ENCODE measurements at places on chromosomes 7 and 10.

- DNase-seq: no peak
Observed at GRCh38 chr7:41275255-41275654, 427.6 kb downstream of the INHBA start.

GRCh38 chr7:41731493-41732435 is 28.9 kb upstream of the INHBA start:
- DNase-seq: peak; percentile 57

GRCh38 chr10:133040198-133040597 is 47.5 kb upstream of the ADGRA1 start:
- DNase-seq: no peak

- no peak for DNase-seq
Observed at GRCh38 chr7:129671266-129671665, 59.7 kb downstream of the NRF1 start.

DNA sequence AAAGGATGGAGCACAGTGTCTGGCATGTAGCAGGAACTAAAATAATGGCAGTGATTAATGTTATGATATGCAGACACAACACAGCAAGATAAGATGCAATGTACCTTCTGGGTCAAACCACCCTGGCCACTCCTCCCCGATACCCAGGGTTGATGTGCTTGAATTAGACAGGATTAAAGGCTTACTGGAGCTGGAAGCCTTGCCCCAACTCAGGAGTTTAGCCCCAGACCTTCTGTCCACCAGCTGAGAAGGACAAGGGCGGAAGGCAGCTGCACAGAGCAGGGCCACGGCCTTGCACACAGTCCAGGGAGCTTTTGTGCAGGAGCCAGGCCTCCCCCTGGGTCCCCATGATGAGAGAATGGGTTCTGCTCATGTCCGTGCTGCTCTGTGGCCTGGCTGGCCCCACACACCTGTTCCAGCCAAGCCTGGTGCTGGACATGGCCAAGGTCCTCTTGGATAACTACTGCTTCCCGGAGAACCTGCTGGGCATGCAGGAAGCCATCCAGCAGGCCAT is at the start of gene RBP3:
Gene RBP3 (plus strand): TSS at position 226 of the 514 bp plus-strand sequence. CDS start 122 bp downstream, at position 348.
- DNase-seq: no peak

GRCh38 chr10:5746197-5746596 is 61.6 kb downstream of the TASOR2 start:
- no peak for DNase-seq

GRCh38 chr7:29341156-29341555 is 146.6 kb downstream of the CHN2 start:
- no peak for DNase-seq

- DNase-seq: no peak
Observed at GRCh38 chr10:127618797-127619196, 69.7 kb downstream of the NPS start.

- peak; percentile 72 for DNase-seq
Observed at GRCh38 chr7:18859318-18859717, 258.1 kb downstream of the TWIST1 start.

- no peak for DNase-seq
Observed at GRCh38 chr7:140494867-140495266, 15.6 kb upstream of the MKRN1 start.

- peak; percentile 26 for DNase-seq
Observed at GRCh38 chr7:7595451-7595850, 28.8 kb downstream of the MIOS start.

DNA sequence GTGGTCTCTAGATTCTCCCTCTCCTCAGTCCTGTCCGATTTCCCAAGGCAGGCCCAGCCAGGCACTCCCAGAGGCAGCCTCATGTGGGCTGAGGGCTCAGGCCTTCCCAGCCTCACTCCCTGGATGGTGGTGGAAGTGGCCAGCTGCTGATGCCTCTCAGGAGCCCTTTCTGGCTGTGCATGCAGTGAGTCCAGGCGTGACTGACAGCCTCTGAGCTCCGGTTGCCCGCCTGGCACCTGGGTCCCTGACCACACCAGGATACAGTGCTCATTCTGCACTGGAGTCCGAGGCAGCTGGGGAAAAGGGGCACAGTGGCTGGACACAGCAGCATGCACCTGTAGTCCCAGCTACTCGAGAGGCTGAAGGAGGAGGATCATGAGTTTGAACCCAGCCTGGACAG is 132.6 kb downstream of the CUL2 start:
- DNase-seq: no peak

DNA sequence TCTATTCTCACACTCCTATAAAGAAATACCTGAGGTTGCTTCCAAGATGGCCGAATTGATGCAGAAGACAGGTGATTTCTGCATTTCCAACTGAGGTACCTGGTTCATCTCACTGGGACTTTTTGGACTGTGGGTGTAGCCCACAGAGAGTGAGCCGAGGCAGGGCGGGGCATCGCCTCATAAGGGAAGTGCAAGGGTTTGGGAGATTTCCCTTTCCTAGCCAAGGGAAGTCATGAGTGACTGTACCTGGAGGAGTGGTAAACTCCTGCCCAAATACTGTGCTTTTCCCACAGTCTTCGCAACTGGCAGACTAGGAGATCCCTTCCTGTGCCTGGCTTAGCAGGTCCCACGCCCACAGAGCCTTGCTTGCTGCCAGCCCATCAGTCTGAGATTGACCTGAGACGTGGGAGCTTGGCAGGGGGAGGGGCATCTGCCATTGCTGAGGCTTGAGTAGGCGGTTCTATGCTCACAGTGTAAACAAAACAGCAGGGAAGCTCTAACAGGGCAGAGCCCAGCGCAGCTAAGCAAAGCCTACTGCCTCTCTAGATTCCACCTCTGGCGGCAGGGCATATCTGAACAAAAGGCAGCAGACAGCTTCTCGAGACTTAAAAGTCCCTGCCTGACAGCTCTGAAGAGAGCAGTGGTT is 152.2 kb downstream of the ARL4A start:
- no peak for DNase-seq

DNA sequence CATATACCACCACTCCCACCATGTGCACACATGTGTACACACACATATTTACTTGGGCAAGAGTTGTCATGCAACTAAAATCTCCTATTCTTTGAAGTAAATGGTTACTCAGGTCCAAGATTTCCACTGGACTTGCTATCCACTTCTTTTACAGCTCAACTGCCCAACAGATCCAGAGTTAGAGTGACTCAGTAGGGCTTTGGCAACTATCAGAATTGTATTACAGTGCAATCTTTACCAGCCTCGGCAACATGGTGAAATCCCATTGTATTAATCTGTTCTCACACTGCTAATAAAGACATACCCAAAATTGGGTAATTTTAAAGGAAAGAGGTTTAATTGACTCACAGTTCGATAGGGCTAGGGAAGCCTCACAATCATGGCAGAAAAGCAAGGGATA is 51.9 kb upstream of the ABLIM1 start:
- peak; percentile 54 for DNase-seq

DNA sequence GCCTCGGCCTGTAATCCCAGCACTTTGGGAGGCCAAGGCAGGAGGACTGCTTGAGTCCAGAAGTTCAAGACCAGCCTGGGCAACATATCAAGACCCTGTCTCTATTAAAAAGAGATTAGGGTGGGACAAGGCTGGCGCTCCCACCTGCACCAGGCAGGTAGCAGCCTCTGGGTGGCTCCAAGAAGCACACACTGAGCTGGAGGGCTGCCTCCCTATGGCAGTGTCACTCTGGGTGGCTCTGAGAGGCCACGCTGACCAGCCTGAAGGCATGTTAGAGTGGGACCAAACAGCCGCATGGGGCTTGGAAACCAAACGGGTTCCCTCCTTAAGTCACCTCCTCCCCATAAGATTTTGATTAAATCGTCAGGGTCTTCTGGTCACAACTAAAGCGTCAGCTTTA is 19.8 kb upstream of the COL26A1 start:
- no peak for DNase-seq

DNA sequence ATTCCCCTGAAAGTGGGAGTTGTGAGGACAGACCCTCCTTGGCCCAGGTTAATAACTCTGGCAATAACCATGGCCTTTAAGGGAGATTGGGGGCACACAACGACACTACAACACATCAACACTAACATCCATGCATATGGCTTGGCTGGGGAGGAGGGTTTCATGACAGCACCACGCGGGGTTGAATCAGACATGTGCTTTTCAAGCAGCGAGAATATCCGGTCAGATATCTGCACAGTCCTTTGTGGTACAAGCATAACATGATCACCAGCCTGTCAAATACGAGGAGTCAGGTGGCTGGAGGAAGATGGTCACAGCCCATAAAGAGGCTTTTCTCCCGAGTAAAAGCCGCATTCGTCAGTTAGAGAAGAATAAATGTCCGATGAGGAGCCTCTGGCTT is 13.1 kb upstream of the KLRG2 start:
- no peak for DNase-seq

- no peak for DNase-seq
Observed at GRCh38 chr7:85596827-85597226, 410.0 kb upstream of the SEMA3D start.

GRCh38 chr10:62112300-62112699 is 156.3 kb downstream of the RTKN2 start:
- no peak for DNase-seq

- DNase-seq: no peak
Observed at GRCh38 chr10:73097305-73097670, 622 bp upstream of the P4HA1 start.

DNA sequence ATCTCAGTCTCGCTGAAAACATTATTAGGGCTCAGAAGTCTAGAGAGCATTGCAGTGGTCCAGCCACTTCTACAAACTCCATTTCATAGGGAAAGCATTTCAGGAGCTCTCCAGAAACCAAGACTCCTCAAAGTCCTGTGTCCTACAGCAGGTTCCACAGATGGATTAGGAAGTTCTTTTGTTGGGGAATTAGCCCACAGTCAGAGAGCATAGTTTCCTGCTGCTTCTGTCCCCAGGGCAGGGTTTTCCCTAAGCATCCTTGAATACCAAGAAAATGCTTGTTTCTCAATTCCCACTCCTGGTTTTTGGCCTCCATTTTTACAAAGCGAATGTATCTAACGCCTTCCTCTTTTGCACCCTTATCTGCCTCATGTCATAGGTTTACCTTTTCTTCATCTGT is 235.9 kb upstream of the PODXL start:
- no peak for DNase-seq

- DNase-seq: peak; percentile 75
Observed at GRCh38 chr10:87546971-87547413, 42.3 kb downstream of the MINPP1 start.

DNA sequence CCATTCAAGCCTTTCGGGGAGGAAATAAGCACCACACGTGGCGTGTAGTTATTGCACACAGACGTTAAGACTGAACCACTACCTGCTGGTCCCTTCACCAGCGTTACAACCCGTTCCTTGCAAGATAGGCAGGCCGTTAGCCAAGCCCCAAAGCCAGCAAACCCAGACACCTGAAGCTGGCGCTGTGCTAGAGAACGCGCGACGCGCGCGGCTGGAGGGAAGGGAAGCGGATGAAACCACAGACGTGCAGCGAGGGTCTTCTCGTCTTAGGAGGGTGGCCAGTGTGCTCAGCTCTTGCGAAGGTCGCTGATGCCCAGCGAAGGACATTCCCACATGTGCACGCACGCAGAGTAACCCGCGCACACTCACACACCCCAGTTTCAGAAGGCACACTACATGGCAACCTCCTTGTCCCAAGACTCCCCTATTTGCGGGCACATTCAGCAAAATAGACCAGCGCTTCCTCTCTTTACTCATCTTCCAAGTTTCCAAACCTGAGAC is 980 bp downstream of the TMEM26 start:
- DNase-seq: peak; percentile 15

DNA sequence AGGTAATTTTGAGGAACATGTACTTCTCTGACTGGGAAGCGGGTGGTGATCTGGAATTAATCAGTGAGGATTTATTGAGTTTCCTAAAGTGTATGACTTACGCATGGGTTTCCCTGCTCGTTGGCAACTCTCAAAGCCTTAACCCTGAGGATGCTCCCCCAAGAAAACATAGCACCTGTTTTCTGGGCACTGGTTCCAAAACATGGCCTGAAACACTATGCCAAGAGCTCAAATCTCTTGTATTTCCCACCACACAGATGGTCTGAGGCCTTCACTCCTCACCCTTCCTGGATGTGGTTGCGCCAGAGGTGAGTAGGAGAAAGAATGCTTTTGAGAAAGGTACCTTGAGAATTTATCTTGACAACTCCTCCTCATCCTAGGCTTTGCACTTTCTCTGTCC is 250.4 kb downstream of the FZD1 start:
- DNase-seq: no peak

- no peak for DNase-seq
Observed at GRCh38 chr10:62617652-62618051, 186.9 kb upstream of the ADO start.

- DNase-seq: no peak
Observed at GRCh38 chr10:110679486-110680272, 35.5 kb downstream of the RBM20 start.

DNA sequence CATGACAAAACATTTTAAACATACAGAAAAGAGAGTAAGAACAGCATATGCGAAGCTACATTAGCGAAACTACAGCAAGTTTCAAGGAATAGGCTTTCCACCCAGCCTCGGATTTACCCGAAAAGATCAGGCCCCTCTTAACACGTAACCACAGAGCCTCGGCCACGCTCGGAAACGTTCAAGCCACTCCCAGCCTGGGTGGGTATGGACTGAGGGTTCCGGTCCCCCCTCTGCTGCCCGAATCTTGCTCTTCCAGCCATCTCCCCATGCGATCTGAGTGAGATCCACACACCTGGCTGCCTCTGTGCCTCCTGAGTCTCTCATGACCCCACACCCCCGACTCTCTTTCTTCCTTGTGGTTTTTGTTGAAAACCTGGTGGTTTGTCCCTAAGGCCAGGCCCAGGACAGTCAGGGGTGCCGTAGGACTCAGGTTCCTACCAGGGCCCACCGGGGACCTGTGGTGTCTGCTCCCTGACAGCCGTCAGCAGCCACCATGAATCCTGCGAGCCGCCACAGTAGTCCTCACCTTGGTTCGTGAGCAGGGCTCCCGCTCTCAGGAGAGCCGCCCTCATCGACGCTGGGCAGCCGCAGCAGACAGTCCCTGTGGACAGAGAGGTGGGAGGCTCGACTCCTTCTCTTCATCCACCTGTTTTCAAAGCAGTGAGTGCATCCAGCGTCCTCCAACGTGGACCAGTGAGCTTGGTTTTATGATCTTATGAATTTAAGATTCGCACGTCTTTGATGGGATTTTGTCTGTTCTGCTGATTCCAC is 18.5 kb downstream of the KNDC1 start:
- DNase-seq: no peak

DNA sequence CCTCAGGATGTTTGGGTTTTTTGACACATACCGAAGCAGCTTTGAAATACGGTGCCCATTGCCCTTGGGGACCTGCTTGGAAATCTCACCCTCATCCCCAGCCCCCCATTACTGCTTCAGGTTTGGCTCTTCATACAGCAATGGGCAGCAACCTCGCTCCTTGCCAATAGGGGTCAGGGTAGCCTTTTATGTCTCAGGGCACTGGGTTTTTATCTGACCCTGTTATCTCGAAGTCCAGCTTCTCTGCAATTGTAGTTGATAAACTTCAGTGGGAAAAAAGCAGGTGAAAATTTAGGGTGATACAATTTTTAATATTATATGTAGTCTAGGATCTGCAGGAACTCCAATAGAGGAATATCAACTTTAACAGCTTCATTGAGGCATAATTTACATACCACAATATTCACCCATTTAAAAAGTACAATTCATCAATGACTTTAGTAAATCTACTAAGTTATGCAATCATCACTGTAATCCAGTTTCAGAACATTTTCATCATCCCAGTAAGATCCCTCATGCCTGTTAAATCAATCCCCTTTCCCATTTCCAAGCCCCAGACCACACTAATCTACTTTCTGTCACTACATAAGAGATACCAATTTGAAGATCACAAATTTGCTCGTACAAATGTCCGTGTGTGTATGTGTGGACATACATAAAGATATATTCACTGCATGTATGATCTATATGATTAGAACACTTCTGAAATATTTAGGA is 386.2 kb downstream of the KCNMA1 start:
- peak; percentile 63 for DNase-seq

GRCh38 chr7:107827501-107827900 is 24.5 kb upstream of the SLC26A3 start:
- no peak for DNase-seq
